T1000 (cell line): ENCODE measurements at places on chromosomes 1 and 21.

GRCh38 chr1:23380719-23381118 lies 11.1 kb upstream of the ZNF436 start:
- no peak for DNase-seq

DNA sequence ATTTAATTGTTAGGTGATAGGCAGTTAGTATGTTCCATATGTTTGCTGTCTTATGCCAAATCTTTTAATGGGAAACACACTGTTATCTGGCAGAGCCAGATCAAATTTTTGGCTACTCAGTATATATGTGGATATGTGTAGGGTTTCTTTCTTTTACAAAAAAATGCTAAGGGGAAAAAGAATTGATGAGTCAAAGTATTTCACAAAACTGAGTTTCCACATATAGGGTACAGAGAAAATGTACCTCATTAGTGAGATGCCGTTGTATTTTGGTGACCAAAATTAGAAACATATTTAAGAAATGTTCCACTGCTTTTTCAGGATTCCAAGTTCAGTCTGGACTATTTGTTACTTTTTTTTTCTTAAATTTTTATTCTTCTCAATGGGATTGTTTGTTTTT lies 201.2 kb upstream of the PTGFR start:
- no peak for DNase-seq

- no peak for DNase-seq
These were observed 231.0 kb upstream of the B3GALT2 start for GRCh38 chr1:193417403-193417802.

GRCh38 chr21:31267644-31268043 lies 76.4 kb downstream of the TIAM1 start:
- no peak for DNase-seq

DNA sequence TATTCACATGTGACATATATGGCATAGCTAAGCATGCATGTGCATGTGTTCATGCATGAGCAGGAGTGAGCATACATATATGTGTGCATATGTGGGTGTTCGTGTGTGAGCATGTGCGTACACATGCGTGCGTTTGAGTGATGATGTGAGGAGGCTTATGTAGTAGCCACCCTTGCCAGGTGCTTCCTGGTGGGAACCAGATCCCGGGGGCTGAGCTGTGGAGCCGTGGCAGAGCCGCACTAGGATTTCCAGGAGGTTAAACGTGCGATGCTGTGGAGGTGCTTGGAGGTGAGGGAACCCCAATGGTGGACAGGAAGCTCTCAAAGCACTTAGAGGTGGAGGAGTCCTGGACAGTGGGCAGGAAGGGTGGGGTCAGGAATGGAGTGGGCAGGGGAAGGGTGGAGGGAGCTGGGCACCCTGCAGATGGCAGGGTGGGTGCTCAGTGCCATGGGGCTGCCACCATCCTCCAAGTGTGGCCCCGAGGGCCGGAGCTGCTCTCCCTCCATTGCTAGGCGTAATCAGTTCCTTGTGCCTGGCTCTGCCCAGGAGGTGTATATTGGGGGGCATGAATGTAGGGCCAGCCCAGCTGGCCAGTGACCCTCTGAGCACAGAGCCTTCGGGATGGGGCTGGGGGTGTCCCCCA lies 48.5 kb downstream of the COL18A1 start:
- DNase-seq = no peak
